ENCODE measurements at places on chromosomes 12 and 14.
A peak's percentile ranks its signal among the peaks of the same experiment; 100 is the strongest.

DNA sequence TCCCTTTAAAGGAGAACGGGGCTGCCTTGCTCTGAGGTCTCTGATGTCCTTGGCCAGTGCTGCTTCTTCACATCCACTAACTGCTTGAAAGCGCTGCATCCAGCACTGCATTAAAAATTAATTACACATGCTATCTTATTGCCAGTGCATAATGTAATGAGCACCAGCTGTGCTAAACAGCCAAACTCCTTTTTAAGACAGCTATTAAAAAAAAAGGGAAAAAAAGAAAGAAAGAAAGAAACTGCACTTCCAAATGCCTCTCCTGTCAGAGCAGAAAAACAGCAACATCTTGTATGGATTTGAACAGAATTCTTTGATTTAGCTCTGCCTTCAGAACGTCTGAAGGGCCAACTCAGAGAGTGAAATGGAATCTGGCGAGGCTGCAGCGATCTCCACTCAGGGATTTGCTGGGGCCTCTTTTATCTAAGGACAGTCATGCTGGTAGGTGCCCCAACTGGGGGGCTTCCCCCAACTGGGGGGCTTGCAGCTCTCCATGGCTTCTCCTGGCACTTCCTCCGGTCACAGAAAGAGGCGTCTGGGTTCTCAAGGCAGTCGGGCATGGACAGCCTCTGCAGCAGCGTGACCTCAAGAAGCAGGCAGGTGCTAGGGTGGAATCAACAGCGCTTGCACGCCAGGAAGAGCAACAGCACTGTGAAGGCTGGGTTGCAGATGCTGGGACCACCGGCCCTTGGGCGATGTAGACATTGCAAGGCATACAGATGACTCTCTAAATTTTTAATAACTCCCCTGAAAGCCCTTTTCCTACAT is 46.4 kb downstream of the BCL11B start:
- DNase-seq = no peak

- no peak for DNase-seq
These were observed 13.8 kb downstream of the FBRSL1 start for GRCh38 chr12:132503618-132504204.

GRCh38 chr12:53567961-53568808 is 58.0 kb downstream of the ATF7 start:
- DNase-seq = no peak

- DNase-seq = no peak
These were observed 1084.5 kb upstream of the FLRT2 start for GRCh38 chr14:84445486-84445885.

DNA sequence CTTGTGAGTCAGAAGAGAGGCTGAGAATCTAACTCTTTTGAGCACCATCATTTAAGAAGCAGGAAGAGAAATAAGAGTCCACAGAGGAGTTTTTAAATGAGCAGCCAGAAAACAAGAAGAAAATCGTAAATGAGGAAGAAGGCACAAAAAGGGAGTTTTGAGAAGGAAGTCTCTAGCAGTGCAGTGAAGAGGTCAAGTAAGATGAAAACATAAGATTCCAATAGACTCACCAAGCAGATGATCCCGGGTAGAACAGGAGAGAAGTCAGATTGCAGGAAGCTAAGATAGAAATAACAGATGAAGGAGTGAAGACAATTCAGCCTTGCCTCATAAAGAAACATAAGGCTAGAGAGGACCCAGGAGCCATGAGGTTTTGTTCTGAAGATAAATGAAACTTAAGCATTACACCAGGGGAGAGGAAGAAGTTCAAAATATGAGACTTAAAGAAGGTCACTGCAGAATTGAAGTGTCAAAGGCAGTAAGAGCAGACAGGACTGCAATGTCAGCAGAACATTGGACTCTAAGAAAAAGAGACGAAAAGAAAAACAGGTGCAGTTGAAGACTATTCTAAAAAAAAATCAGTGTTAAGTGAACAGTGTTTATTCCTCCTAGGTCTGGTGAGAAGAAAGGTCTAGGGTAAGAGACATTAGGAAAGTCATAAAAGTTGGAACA is 229.0 kb downstream of the SEC23A start:
- no peak for DNase-seq

- no peak for DNase-seq
These were observed 153.5 kb upstream of the USP15 start for GRCh38 chr12:62106547-62107185.

DNA sequence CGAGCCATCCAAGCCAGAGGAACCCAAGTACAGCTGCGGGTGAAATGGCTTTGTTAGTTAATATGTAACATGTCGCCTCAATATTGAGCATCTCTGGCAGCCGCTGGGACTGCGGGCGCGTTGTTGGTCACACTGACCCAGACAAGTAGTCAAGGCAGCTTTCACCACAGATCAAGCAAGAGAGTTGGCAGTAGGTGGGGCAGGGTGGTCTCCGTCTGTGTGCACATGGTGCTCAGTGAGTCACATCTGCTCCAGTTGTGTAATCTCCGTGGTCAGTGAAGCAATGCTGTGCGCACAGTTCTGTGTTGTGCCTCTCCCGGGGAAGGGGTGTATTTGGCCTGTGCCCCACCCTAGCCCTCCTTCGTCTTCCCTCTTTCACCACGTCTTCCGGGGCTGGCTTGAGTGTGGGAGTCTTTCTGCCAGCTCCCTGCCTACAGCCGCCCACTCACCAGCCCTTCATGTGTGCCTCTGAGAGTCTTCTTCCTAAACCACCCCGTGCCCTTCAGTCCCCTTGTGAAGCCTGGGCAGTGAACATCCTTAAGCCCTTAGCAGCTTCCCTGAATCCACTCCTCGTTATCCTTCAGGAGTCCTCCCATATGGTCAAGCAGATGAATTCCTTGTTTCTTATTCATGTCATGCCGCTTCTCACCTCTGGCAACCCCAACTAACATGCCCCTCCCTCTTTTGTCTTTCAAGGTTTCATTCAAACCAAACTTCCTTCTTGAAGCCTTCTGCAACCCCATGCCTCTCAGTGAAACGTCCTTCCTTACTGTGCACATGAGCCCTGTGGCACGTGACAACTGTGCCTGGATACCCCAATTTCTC is 242.1 kb downstream of the CACNA1C start:
- DNase-seq = no peak

DNA sequence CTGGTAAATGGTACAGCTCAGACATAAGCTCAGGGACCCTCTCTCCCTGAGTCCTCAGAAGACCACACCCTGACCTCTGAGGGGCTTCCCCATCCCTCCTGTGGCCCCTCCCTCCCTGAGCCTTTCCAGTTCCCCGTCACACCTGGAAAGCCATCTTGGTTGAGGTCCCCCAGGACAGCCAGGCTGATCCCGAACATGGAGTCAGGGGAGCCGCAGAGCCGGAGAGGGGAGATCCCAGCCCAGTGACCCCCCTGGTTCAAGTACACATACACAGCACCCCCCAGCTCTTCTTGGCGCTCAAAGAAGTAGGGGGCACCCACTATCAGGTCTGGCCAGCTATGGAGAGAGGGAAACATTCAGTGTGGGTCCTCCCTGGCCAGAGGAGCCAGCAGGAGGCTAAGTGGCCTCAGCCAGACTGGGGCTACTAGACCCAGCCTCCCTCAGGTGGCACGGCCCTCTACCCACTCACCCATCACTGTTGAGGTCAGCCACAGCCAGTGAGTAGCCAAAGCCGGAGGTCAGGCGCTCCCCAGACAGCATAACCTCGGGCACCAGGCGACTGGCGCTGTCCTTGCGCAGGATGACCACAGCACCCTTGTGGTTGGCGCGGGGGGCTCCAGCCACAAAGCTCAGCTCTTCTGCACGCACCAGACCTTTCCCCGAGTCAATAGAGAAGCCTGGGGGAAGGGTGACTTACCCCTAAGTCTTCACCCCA is 9.3 kb downstream of the ITGA7 start:
- DNase-seq = no peak

GRCh38 chr12:5904969-5905368 is 40.1 kb downstream of the ANO2 start:
- DNase-seq = no peak

- no peak for DNase-seq
These were observed 1.7 kb downstream of the CDC42BPB start for GRCh38 chr14:103055695-103056094.

DNA sequence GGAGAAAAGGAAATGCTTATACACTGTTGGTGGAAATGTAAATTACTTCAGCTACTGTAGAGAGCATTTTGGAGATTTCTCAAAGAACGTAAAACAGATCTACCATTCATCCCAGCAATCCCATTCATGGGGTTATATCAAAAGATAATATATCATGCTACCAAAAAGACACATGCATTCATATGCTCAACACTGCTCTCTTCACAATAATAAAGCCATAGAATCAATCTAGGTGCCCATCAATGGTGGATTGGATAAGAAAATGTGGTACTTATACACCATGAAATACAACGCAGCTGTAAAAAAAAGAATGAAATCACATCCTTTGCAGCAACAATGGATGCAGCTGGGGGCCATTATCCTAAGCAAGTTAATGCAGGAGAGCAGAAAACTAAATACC is 1487.7 kb upstream of the SEL1L start:
- DNase-seq = no peak

DNA sequence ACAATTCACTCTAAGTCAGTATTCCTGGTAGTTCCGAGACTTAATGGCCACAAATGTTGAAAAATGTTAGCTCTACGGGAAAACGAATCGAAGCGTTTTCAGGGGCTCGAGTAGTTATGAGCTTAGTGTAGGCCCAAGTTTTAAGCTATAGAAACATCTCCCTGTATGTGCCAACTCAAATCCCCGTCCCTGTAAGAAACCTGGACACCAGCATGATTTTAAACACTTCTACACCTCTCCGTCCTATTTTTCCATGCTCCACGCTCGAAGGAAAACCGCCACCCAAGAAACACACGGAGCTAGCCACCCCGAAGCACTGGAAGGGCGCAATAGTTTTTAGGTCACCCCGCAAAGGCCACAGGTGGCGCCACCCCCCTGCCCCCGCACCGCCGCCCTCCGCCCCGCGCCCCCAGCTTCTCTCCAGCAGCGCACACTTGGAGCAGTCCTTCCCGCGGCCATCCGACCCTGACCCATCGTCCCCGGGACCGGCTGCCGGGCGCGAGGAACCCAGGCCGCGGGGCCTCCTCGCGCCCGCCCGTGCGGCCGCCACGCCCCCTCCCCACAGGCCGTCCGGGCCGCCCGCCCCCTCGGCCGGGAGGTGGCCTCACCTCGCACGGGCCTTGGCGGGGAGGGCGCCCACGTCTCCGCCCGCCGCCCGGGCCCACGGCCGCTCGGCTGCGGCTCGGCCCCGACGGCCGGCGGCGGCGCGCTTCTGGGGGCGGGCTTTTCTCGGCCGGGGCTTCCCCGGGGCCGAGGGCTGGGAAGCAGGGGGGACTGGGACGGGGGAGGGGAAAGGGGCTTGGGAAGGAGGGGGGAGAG is 522 bp downstream of the R3HDM2 start:
- DNase-seq = no peak

- DNase-seq = no peak
These were observed 101.5 kb downstream of the ELK3 start for GRCh38 chr12:96295532-96296160.

DNA sequence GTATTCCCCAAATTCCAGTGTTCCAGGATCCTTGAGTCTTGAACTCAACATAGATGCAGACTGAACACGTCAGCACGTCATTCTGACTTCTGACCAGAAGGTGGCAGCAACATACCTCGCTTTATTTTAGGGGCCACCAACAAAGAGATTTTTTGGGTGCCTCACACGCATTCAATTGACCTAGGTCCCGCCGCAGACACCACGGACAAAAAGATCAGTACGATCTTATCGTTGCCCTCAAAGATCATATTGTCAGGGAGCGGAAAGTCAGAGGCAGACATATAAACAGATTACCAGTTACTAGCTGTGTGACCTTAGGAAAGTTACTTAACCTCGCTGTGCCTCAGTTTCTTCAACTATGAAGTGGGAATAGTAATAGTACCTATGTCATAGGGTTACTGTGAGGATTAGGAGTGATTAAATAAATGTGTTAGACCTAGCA is 6.5 kb upstream of the PRPH start:
- DNase-seq = peak; percentile 74

DNA sequence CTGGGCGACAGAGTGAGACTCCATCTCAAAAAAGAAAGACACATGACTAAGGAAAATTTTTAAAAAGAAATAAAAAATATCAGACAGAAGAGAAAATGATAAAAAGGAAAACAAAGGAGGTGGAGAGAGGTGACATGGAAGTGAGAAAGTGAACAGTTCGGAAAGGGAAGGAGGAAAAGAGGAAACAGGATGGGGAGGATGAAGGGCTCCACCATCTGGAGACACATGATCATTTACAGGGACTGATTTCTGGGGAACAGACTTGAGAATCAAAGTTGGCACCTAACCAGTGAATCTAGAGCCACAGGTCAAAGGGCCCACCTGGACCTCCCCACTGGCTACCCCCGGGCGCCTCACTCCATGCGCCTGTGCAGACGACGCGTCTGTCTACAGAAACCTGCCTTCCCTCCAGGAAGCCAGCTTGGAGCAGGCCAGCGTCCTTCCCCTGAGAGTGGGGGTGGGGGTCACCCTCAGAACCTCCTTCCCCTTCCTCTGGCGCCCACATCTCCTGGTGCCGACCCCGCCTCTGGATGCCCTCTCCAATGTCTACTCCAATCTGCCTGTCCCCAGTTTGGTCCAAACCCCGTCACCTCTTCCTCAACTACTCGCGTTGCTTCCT is 60.5 kb downstream of the AMN start:
- no peak for DNase-seq

GRCh38 chr14:70995211-70995610 is 88.0 kb downstream of the PCNX1 start:
- DNase-seq = no peak

- DNase-seq = no peak
These were observed 653.6 kb downstream of the MED13L start for GRCh38 chr12:115623764-115624334.

- no peak for DNase-seq
These were observed 159.5 kb upstream of the GRIP1 start for GRCh38 chr12:66838366-66838765.

DNA sequence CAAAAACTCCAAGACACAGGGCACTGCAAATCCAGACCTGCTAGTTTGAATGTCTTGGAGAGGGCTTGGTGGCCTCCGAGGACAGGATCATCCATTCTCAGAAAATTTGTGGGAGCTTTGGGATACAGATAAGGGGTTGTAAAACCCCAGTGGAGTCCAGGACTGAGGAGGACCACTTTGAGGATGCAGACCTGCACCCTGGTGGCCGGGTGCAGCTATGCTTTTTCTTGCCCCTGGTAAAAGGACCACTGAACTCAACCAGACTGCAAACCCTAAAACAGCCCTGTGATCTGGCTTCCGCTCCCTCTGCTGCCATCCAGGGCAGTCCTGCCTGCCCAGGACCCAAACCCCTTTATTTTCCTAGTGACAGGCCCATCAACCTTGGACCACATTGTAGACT is 169.5 kb upstream of the DAAM1 start:
- DNase-seq = no peak

GRCh38 chr12:100141998-100142850 is 450 bp downstream of the BLTP3B start:
- DNase-seq = peak; percentile 47

GRCh38 chr12:68451261-68452077 is 119.3 kb upstream of the MDM1 start:
- DNase-seq = peak; percentile 57

GRCh38 chr12:93982771-93983315 is 165.5 kb upstream of the PLXNC1 start:
- DNase-seq = peak; percentile 24

GRCh38 chr12:124568431-124569374 is 1.3 kb upstream of the NCOR2 start:
- DNase-seq = peak; percentile 11

Measured in stimulated activated CD4-positive, alpha-beta T cell treated with anti-CD3 and anti-CD28 coated beads, Interleukin-4, amount 100 ng/mL, for 24 hours (primary cell).